ENCODE measurements at places on chromosomes 12 and 14. TPM values are rescaled to one million over a fixed set of nuclear protein-coding genes. Genes with fewer than 3 reads are reported as not detected.

The ZFHX2 gene
- total RNA-seq = not detected

DNA sequence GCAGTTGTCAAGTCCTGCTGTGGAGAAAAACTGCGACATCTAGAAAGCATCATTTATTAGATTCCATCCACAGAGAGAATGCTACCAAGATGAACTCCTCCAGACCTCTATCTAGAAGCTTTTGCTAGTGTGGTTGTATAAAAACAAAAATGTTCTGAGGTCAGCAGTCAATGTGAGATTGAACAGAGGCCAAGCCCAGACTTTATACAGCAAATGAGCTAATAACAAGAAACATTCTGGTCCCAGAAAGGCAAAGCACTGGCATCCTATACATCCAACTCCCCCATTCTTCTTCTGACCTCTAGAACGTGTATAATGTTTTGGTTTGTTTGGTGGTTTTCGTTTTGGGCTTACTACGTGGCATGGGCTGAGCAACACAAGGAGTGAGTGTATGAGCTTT, 26.7 kb upstream of the RIN3 start:
- no peak overlapping the region for H3K4me3 ChIP-seq
- no peak overlapping the region for H3K27ac ChIP-seq
- H3K27me3 ChIP-seq = no peaks in the 10 kb centered on the region
- no peak for DNase-seq

DNA sequence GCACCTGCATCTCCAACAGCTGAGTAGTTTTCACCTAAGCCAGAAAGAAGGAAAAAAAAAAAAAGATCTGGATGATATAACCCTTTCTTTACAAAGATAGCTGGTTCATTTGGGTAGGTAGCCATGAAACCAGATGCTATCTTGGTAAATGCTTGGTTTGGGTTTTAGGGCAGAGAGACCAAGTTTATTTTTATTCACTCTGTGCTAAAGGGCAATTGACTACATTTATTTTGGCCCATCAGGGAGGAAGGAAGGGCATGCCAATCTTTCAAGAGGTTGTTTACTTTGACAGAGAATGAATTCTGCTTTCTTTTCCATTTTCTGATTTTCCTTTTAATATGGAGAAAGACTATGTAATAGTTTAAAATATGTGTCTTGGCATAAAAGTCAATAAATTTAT, 91.0 kb downstream of the NTN4 start:
- H3K4me1 ChIP-seq = peaks cover 22% of the 10 kb centered on the region
- peaks cover 4% of the 10 kb centered on the region for H3K27me3 ChIP-seq
- H3K4me3 ChIP-seq = no peak overlapping the region
- H3K27ac ChIP-seq = peak overlapping the region; percentile 72
- H3K36me3 ChIP-seq = no peaks in the 10 kb centered on the region

GRCh38 chr14:95504135-95505029, 12.1 kb downstream of the SYNE3 start:
- peak overlapping the region; percentile 50 for H3K27ac ChIP-seq
- DNase-seq = peak; percentile 87
- no peak overlapping the region for H3K4me3 ChIP-seq
- no peaks in the 10 kb centered on the region for H3K27me3 ChIP-seq
- peaks cover 38% of the 10 kb centered on the region for H3K4me1 ChIP-seq

All from GM23248 (cell line).